ENCODE measurements at places on chromosomes 6 and 20. TPM values are rescaled to one million over a fixed set of nuclear protein-coding genes. Genes with fewer than 3 reads are reported as not detected.
A peak's percentile ranks its signal among the peaks of the same experiment; 100 is the strongest.

Gene RIMS1
- total RNA-seq: 0.14 TPM

DNA sequence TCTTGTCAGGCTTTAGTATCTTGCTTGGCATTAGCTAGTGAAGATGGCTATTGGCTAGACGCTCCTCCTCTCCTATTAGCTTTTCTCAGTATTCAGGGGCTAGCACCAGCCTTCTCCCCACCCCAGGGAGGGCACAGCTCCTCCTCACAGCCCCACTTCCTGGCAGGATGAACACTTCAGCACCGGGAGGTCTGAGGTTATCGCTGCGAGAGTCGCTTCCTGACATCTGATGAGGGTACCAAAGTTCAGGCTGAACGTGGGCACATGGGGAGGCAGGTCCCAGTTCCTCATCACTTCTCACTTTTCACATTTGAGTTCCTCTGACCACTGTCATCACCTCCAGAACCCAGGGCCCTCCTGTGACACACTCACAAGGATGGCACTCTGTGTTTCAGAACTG lies 66.6 kb downstream of the LAMA4 start:
- H3K4me3 ChIP-seq: no peak overlapping the region
- H3K27ac ChIP-seq: no peak overlapping the region
- H3K36me3 ChIP-seq: no peaks in the 10 kb centered on the region
- H3K27me3 ChIP-seq: no peaks in the 10 kb centered on the region

DNA sequence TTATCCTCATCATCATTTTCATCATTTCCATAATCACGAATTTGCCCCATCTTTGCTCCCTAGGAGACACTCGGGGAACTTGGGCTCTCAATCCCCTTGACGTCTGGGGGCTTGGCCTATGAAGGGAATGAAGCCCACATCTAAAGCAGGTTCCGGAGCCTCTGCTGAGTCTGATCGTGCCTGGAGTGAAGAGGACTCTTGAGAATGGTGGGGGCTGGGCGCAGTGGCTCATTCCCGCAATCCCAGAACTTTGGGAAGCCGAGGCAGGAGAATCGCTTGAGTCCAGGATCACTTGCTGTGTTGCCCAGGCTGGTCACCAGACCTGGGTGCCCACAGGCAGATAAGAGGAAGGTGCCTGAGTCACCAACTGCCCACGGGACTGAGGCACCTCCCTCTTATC lies 114.5 kb downstream of the SYCP2 start:
- no peak overlapping the region for H3K4me3 ChIP-seq
- no peaks in the 10 kb centered on the region for H3K4me1 ChIP-seq
- DNase-seq: no peak
- no peaks in the 10 kb centered on the region for H3K27me3 ChIP-seq
- no peaks in the 10 kb centered on the region for H3K36me3 ChIP-seq

DNA sequence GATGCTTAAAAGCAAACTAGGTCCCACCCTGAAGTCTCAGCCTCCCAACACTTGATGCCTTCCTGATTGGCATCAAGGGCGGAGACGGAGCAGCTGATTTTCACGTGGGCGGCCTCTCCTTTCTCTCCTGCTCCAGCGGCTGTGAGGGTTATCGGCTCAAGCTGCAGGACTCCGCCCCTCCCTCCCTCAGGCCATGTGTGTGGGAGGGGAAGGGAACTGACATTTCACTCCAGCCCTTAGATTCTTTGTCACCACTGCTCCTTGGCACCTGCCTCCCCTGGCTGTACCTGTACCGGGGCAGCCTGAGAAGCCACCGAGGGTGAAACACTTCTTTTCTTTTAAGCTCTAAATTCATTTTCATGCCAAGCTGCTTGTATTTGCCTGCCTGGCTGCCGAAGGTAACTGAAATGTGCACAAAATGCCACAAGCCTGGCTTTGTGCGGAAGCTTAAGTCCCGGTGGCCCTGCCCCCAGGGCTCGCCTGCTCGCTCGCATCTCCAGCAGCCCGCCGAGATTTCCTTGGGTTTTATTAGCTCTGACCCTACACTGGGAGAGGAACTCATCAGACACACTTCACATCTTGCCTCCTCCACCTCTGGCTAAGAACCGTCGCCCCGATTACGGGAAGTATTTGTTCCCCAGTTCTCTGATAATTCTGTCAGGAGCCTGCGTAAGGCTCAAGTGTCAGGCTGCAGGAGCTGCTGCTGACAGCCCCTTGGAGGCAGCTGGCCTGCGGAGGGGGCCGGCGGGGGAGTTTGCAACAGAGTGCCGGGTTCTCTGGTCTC lies 9.6 kb upstream of the CPNE5 start:
- H3K36me3 ChIP-seq: peaks cover 15% of the 10 kb centered on the region
- no peak overlapping the region for H3K4me3 ChIP-seq
- H3K4me1 ChIP-seq: peaks cover 18% of the 10 kb centered on the region
- peaks cover 8% of the 10 kb centered on the region for H3K27me3 ChIP-seq

GRCh38 chr6:49348561-49348960 lies 114.5 kb downstream of the MMUT start:
- no peak overlapping the region for H3K27ac ChIP-seq
- H3K4me3 ChIP-seq: no peak overlapping the region
- no peaks in the 10 kb centered on the region for H3K36me3 ChIP-seq
- H3K27me3 ChIP-seq: no peaks in the 10 kb centered on the region
- no peaks in the 10 kb centered on the region for H3K4me1 ChIP-seq

- H3K27me3 ChIP-seq: no peaks in the 10 kb centered on the region
- H3K4me3 ChIP-seq: no peak overlapping the region
- H3K4me1 ChIP-seq: no peaks in the 10 kb centered on the region
- H3K27ac ChIP-seq: no peak overlapping the region
- H3K36me3 ChIP-seq: no peaks in the 10 kb centered on the region
- no peak for DNase-seq
These were observed 8.7 kb downstream of the CCDC170 start for GRCh38 chr6:151502499-151502898.

DNA sequence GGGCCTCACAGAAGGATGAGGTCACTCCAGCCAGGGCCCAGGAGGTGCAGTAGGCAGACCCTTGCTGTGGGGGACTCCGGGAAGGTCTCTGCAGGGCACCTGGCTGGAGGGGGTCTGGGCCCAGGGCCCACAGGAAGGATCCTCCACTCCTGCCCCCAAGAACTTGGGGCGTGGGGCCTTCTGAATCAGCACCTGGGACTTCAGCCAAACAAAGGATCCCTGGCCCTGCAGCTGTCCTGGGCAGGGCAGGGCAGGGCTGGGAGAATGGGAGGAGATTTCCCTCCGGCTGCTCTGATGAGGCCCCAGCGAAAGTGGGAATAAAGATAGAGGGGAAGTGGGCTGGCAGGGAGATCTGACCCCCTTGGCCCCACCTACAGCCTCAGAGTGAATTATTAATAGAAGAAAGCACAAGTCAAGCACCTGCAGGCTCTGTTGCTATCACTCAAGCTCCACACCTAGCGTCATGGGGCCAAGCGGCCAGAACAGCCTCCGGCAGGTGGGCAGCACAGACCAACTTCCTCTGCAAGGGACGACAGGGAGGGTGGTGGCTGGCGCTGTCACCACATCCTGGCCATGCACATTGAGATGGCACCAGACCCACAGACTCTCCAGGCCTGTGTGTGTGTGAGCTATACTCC lies 61.6 kb upstream of the MRPS10 start:
- H3K4me1 ChIP-seq: peaks cover 53% of the 10 kb centered on the region
- H3K4me3 ChIP-seq: no peak overlapping the region
- H3K36me3 ChIP-seq: peaks cover 5% of the 10 kb centered on the region
- DNase-seq: no peak
- peak overlapping the region; percentile 77 for H3K27ac ChIP-seq

DNA sequence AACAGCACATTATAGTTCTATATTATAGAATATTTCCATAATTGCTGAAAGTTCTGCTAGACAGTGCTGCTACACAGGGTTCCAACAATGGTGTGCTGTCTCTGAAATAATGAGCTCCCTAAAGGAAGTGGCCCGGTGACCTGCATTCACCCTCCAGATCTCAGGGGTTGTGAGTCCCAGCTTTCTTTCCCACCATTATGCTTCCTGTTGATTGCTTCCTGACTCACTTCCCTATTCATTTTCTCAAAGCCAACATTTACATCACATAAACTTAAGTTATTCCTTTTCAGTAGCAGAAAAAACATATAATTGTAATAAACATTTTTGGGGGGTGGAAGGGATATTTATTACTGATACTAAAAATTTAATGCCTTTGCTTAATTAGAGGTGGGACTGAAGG lies 12.9 kb upstream of the CCN6 start:
- no peak overlapping the region for H3K4me3 ChIP-seq
- no peak overlapping the region for H3K27ac ChIP-seq
- no peak for DNase-seq
- H3K4me1 ChIP-seq: no peaks in the 10 kb centered on the region
- no peaks in the 10 kb centered on the region for H3K27me3 ChIP-seq

GRCh38 chr6:107805504-107805903 lies 18.6 kb downstream of the SCML4 start:
- peak overlapping the region; percentile 25 for H3K27ac ChIP-seq
- H3K4me1 ChIP-seq: peaks cover 11% of the 10 kb centered on the region
- no peaks in the 10 kb centered on the region for H3K36me3 ChIP-seq
- no peak for DNase-seq
- no peaks in the 10 kb centered on the region for H3K27me3 ChIP-seq
- H3K4me3 ChIP-seq: no peak overlapping the region

Gene SRSF3
- 454 TPM for total RNA-seq

Gene AARS2
- 9.8 TPM for total RNA-seq

Gene MUCL3
- total RNA-seq: 0.05 TPM

GRCh38 chr20:59581993-59582679 lies 22.2 kb upstream of the PHACTR3 start:
- no peaks in the 10 kb centered on the region for H3K4me1 ChIP-seq
- H3K36me3 ChIP-seq: no peaks in the 10 kb centered on the region

Gene LHFPL5
- total RNA-seq: not detected

DNA sequence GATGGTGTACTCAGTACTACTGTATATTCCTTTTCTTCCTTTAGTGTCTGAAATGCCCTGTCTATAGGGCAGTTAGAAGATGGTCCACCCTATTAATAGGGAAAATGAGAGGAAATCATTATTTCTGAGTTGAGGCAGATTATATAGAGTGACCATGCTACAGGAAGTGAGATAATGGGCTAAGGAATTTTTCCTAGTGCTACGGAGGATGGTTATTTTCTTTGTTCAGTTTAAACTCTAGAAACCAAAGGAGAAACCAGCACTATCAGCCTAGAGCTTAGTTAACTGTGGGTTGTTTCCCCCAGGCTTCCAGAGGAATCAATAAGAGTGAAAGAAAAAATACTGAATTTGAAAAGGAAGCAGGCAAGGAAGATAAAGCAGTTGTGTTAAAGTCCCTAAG lies 474 bp downstream of the TSBP1 start:
- no peaks in the 10 kb centered on the region for H3K27me3 ChIP-seq
- no peak for DNase-seq
- no peak overlapping the region for H3K4me3 ChIP-seq

Gene SEL1L2
- not detected for total RNA-seq

- no peak for DNase-seq
- H3K27me3 ChIP-seq: no peaks in the 10 kb centered on the region
- H3K4me3 ChIP-seq: no peak overlapping the region
- no peaks in the 10 kb centered on the region for H3K36me3 ChIP-seq
- H3K27ac ChIP-seq: no peak overlapping the region
- H3K4me1 ChIP-seq: no peaks in the 10 kb centered on the region
These were observed 71.0 kb downstream of the CDC5L start for GRCh38 chr6:44458551-44458950.

GRCh38 chr20:57493091-57493615 lies 31.8 kb downstream of the CTCFL start:
- peaks cover 5% of the 10 kb centered on the region for H3K4me1 ChIP-seq
- H3K27ac ChIP-seq: no peak overlapping the region
- no peak for DNase-seq

GRCh38 chr6:166774292-166774691 lies 147.2 kb upstream of the RPS6KA2 start:
- peaks cover 11% of the 10 kb centered on the region for H3K4me1 ChIP-seq
- H3K27ac ChIP-seq: no peak overlapping the region
- H3K27me3 ChIP-seq: peaks cover 3% of the 10 kb centered on the region
- no peaks in the 10 kb centered on the region for H3K36me3 ChIP-seq

GRCh38 chr6:16205377-16206144 lies 32.8 kb upstream of the GMPR start:
- peaks cover 4% of the 10 kb centered on the region for H3K4me1 ChIP-seq
- no peaks in the 10 kb centered on the region for H3K36me3 ChIP-seq
- DNase-seq: no peak
- H3K27me3 ChIP-seq: no peaks in the 10 kb centered on the region

GRCh38 chr20:13995841-13996240 lies 525 bp downstream of the MACROD2 start:
- H3K27ac ChIP-seq: no peak overlapping the region
- peaks cover 23% of the 10 kb centered on the region for H3K27me3 ChIP-seq
- H3K4me3 ChIP-seq: no peak overlapping the region
- no peaks in the 10 kb centered on the region for H3K36me3 ChIP-seq

GRCh38 chr20:46657618-46658017 lies 6.4 kb upstream of the SLC13A3 start:
- no peaks in the 10 kb centered on the region for H3K4me1 ChIP-seq
- H3K27me3 ChIP-seq: no peaks in the 10 kb centered on the region
- H3K36me3 ChIP-seq: no peaks in the 10 kb centered on the region
- H3K27ac ChIP-seq: no peak overlapping the region

GRCh38 chr6:56620229-56620868 lies 22.3 kb downstream of the DST start:
- H3K4me3 ChIP-seq: no peak overlapping the region
- no peaks in the 10 kb centered on the region for H3K27me3 ChIP-seq
- DNase-seq: no peak
- H3K4me1 ChIP-seq: no peaks in the 10 kb centered on the region
- H3K27ac ChIP-seq: no peak overlapping the region

DNA sequence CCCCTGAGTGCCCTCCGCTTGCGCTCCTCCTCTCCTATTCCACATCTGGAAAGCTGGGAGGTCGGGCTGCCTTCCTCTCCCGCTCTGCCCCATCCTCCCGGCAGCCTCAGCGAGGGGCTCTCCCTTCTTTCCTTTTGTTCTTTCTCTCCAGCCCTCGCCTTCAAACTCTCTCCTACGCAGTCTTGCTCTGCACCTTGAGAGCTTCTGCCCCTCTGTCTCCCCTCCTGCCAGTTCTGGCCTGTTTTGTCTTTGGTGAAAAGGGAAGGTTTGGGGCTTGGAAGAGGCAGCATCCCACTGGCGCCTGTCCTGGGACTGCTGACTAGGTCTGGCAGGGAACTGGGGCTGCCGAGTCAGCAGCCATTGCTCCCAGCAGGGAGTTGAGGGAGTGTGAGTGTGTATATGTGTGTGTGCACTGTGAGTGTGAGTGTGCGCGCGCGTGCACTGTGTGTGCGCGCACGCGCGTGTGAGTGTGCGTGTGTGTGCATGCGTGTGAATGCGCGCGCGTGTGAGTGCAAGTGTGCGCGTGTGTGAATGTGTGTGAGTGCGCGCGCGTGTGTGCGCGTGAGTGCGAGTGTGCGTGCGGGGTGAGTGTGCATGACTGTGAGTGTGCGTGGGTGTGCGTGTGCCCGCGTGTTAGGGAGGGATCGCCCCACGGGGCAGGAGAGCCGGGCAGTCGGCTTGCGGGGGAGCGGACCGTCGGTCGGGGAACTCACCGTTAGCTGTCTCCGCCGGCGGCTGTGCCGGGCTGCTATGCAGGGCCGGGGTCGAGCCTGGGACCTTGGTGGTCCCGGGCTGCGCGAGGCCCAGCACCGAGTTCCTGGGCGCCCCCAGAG lies 523 bp downstream of the CPXM1 start:
- DNase-seq: no peak
- H3K27ac ChIP-seq: no peak overlapping the region
- H3K4me1 ChIP-seq: peaks cover 10% of the 10 kb centered on the region
- H3K27me3 ChIP-seq: peaks cover 67% of the 10 kb centered on the region

Gene BEND3
- 1.5 TPM for total RNA-seq

Gene CDH4
- 0.61 TPM for total RNA-seq

Measured in thymus (tissue), 14 donors.